Stimulated activated CD4-positive, alpha-beta T cell treated with anti-CD3 and anti-CD28 coated beads, Interleukin-12 subunit alpha, Interleukin-12 subunit beta, amount 100 ng/mL, for 48 hours (primary cell): ENCODE measurements at places on chromosomes 7 and 10.

DNA sequence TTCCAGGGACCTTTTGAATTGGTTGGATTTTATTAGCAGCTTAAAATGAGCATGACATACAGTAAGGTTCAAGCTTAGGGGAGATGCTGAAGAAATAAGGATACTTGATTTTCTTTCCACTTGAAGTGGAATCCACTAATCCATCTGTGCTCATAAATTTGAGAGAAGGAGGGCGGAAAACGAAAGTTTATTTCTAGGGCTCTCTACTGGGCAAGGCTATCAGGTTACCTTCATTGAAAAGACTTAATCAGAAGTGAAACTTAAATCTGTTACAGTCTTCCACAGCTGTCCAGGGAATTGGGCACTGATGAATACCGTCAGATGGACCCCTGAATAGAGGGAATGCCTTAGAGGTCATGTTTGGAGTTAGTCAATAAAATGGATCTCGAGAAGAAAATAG, 21.8 kb downstream of the AUTS2 start:
- no peak for DNase-seq

- DNase-seq, result no peak
Measured at GRCh38 chr10:122504610-122504950, 43.2 kb downstream of the HTRA1 start.

DNA sequence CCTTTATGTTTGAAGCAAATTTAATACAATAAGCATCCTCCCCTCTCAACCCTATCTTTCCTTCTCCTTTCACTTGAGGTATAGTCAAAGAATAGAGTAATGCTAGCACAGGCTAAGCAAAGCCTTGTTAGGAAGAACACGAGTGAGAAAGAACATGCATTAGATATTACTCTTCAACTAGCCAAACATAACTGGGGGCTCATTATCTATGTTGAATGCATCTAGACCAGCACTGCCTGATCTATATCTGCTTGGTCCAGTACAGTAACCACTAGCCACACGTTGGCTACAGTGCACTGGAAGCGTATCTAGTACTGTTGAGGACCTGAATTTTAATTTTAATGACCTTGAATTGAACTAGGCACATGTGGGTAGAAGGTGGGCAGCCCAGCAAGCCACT, 21.0 kb downstream of the SFMBT2 start:
- DNase-seq, result no peak

- DNase-seq, result no peak
Measured at GRCh38 chr7:33825644-33826043, 79.7 kb upstream of the BMPER start.
